AG04449 (cell line): ENCODE measurements at places on chromosomes 2 and 18.

GRCh38 chr2:8606226-8606625, 75.6 kb upstream of the ID2 start:
- no peak for DNase-seq

DNA sequence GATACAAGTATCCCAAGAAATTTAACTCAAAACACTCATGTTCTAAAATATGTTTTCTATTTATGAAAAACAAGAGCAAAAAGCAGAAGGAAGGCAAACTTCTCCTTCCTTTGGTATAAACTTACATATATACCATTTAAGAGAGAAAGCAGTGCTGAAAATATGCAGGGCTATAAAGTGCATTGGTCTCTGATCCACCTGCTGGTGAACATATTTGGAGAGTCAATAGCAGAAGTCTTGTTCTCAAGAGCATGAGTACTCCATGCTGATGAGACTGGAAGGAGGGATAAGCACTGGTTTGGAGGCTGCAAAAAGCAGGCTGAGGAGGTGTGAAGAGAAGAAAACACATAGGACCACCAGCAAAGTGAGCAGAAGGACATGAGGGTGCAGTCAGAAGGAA, 391.2 kb downstream of the STK39 start:
- no peak for DNase-seq

- DNase-seq, result no peak
These were observed 53.8 kb downstream of the TRAPPC12 start for GRCh38 chr2:3433339-3433699.

GRCh38 chr18:54358495-54359040, 862 bp downstream of the C18orf54 start:
- no peak for DNase-seq

DNA sequence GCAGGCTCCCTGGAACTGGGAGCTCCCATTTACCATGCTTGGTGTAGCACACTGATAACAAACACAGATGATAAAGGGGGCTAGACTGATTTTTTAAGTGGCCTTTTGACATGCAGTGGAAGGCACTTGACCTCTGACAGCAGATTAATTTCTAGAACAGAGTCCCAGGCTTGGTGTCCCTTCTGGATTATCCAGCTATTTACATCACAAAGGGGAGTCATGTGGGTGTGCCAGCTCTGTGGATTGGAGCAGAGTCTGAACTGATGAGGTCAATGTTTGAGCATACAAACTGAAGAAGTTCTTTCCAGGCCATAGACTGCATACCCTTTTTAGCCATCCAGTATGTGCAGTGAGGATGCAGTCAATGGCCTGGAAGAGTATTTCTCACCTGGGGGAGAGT, 31.5 kb upstream of the SIX2 start:
- DNase-seq, result no peak

- DNase-seq, result no peak
These were observed 18.8 kb upstream of the SERPINB5 start for GRCh38 chr18:63457977-63458376.

GRCh38 chr18:60189856-60190255, 182.7 kb downstream of the MC4R start:
- DNase-seq, result no peak

DNA sequence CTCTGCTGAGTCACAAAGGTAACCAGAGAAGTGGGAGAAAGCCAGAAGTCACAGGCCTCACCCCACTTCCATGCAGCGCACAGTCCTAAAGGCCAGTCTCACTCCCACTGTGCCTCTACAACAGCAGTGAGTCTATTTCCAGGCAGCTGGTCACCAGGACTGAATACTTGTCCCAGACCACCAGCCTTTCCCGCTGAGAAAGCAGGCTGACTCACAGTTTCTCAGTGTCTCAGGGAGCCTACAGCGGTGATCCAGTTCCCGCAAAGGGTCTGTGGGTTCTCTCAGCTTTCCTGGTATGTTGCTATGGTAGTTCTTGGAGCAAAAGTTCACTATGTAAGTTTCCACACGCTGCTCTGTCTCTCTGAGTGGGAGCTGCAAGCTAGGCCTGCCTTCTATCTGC, 622.5 kb downstream of the RNF144A start:
- DNase-seq, result peak; percentile 59

GRCh38 chr2:120896901-120897300, 161.2 kb downstream of the GLI2 start:
- DNase-seq, result no peak

DNA sequence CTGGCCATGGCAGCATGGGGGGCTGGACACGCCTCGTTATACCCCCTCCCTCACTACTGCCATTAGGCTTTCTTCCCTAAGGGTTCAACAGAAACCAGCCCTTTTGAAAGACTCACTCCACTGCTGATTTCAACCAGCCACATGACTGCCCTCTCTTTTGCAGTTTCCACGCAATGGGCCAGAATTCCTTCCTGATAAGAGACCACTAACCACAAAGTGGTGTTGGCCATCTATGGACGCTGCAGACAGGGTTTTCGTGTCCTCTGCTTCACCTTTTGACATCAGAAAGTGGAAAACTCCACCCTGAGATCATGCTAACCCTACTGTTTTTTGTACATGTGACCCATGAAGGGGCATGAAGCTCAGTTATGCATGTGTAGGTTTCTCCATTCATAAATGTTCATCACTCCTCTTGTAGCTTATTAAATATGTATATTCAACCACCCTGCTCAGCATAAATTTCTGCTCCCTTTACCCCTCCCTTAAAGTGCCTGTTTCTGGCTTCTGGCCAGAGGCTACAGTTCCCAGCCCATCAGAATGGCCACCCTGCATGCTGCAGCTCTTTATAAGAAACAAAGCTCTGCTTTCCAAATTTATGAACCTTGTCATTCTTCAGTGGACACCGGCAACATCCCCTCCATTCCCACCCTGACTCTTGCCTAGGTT, 106.6 kb upstream of the MSH6 start:
- no peak for DNase-seq

DNA sequence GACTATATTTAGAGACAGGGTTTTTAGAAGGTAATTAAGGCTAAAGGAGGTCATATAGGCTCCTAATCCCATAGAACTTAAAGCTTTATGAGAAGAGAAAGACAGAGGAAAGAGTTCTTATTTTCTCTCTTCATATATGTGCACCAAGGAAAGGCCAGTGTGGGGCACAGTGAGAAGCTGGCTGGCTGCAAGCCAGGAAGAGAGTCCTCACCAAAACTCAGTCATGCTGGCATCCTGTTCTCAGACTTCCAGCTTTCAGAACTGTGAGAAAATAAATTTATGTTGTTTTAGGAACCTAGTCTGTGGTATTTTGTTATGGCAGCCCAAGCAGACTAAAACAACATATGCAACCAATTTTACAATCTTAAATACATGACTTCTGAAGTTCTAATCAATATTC, 31.5 kb upstream of the ATIC start:
- DNase-seq, result no peak

- DNase-seq, result no peak
These were observed at the start of gene CHRNA1 for GRCh38 chr2:174764280-174765255. CHRNA1 (minus strand) TSS chr2:174764472; CDS start chr2:174764394, 78 bp downstream.

GRCh38 chr2:239380831-239381708, 19.8 kb downstream of the HDAC4 start:
- no peak for DNase-seq
